ENCODE measurements at places on chromosomes 12 and 14.
A peak's percentile ranks its signal among the peaks of the same experiment; 100 is the strongest.

- peak; percentile 18 for DNase-seq
These were observed 71.1 kb downstream of the PTCSC3 start for GRCh38 chr14:36105401-36105800.

- no peak for DNase-seq
These were observed 50.3 kb downstream of the MON2 start for GRCh38 chr12:62516927-62517326.

- DNase-seq: no peak
These were observed 21.0 kb upstream of the DCN start for GRCh38 chr12:91203610-91204009.

- DNase-seq: no peak
These were observed 4.8 kb downstream of the SLC41A2 start for GRCh38 chr12:104953323-104953722.

DNA sequence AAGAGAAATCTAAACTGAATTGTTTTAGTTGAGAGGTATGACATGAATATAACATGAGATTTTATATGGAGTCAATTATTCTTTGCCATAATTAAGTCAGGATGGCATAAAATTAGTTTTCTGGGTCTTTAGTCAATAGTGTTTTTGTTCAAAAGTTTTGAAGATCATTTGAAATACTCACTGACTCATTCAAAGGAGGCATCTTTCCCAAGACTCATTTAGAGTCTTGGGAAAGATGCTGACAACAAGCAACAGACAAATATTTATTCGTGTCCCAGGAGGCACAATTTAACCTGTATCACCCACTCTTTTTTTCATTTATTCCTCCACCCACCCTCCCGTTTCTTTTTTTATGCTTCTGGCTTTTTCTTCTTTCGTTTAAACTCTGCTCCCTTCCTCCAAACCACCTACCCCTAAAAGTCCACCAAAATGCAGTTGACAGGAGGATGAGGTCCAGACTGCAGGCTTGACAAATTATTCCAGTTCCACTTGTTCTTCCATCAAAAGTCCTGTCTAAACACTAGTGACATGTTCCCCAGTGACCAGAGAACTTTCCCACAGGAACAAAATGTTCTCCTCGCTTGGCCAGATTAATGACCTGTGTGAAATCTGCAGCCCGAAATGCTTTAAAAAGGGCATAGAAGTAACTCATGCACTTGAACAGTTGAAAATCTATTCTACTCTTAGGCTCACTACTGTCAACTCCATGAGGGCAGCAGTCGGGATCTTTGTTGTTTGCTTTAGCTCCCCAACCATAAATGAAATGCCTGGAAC, 43.3 kb upstream of the CSRP2 start:
- DNase-seq: no peak

GRCh38 chr12:67991158-67991557, 1.9 kb downstream of the IFNG-AS1 start:
- DNase-seq: no peak

GRCh38 chr12:51115533-51115932, 32.1 kb upstream of the CSRNP2 start:
- no peak for DNase-seq

GRCh38 chr14:105541218-105541875, 15.0 kb downstream of the TMEM121 start:
- no peak for DNase-seq

DNA sequence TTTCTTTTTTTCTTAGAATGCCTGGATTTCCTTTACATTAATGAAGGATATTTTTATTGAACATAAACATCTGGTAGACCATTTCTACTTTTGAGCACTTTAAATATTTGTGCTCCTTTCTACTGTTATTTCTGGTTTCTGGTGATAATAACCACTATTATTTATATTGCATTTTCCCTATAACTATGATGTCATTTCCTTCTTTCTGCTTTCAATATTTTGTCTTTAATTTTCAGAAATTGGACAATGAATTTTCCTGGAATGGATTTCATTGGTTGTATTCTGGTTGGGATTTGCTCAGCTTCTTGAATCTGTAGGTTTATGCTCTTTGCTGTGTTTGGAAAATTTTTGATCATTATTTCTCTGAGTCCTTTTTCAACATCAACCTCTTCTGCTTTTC, 5.2 kb upstream of the PRH1 start:
- no peak for DNase-seq

DNA sequence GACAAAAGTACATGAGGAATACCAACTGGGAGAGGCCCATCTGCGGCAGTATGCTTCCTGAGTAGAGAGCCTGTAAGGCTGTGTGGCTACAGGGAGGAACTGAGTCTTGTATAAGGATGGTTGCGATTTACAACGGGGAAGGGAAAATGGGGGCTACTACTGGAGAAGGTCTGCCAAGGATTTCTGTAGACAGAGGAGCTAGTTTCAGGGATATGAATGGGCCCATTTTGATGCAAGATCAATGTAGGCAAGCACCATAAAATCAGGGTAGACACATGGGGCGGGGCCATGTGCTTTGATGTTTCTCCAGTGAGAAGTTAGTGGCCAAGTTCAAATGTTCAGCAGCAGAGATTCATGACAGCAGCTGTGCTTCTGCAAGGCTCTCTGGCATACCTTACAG, 149.4 kb downstream of the GPR65 start:
- DNase-seq: no peak

DNA sequence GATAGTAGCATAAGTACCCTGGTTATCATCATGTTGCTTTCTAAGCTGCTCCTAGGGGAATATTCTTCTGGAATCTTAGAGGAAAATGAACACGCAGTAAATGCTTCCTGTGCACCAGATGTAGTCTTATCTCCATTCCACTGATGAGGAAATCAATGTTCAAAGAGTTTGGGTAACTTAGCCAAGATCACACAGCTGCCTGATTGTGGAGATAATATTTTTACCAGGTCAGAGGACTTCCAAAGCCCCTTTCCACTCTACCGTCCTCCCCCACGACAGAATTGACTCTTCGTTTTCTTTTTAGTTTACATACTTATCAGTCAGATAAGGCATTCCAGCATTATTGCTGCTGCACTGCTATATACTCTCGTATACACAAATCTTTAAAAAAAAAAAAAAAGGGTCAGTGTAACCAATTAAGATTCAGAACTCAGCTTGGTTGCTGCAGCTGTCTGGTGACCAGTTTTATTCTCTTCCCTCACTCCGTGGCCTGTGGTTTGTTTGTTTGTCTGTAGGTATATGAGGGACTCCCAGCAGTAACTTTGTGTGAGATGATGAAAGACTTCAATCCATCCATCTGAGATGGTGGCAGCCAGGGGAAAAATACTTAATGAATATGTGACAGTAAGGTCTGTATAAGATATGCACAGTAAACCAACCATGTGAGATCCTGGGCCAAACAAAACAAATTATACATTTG, 110.5 kb downstream of the TGFB3 start:
- no peak for DNase-seq

DNA sequence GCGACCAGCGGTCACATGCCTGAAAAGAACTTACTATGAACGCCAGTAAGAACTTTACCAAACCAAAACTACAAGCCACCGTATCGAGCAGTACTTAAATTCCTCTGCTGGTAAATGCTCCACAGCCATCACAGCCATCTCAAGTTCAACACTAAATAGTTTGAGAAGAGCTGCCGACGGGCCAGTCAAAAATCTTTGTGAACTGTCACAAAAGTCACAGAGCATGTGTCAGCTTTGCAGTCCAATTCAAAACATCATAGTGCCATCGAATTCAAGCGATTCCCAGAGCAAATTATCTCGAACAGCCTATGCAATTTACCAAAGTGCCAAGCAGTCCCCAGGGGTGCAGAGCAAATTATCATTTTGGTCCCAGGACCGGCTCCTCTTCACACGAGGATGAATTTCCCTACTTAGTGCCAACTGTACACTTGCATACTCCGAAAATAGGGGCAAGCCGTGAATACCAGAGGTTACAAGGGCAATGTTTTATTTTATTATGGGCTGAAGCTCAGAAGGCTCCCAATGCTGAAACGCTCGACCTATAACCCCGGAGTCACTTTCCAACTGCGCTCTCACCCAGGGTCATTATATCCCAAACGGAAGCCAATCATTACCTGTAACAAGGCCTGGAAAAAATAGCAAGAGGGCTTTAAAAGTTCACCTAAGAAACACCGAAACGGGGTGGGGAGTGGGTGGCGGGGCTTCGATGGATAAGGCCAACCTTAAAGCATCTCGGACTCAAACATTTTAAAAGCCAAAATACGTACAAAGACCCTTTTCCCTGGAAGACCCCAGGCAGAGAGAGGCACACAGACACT, 1.1 kb downstream of the LRP6 start:
- DNase-seq: peak; percentile 30

DNA sequence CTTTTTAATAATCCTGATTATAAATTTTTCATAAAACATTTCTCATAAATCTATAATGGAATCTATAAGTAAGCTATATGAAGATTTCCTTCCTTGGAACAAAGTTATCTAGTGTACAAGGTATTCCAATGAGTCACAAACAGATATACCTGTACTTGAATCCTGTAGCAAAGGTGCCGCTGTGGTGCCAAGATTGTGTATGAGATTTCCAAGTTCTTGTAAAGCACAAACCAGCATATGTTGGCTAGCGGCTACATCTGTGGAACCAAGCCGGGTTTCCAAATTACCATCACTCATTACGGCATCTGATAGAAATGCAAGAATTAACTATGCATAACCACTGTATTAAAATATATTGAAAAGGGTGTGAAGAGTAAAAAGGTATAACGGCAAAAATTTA, 34.1 kb downstream of the HEATR5A start:
- DNase-seq: no peak

GRCh38 chr12:24902511-24903328, 46.2 kb downstream of the BCAT1 start:
- no peak for DNase-seq

- no peak for DNase-seq
These were observed 2.0 kb downstream of the RAP1B start for GRCh38 chr12:68612697-68613096.

- no peak for DNase-seq
These were observed 82.2 kb downstream of the MOK start for GRCh38 chr14:102222751-102223150.

GRCh38 chr12:51419425-51420193, 5.0 kb upstream of the SLC4A8 start:
- DNase-seq: peak; percentile 31

- no peak for DNase-seq
These were observed 2.6 kb upstream of the DDX47 start for GRCh38 chr12:12810553-12811021.

- DNase-seq: no peak
These were observed 15.4 kb downstream of the PDE1B start for GRCh38 chr12:54564768-54565167.

DNA sequence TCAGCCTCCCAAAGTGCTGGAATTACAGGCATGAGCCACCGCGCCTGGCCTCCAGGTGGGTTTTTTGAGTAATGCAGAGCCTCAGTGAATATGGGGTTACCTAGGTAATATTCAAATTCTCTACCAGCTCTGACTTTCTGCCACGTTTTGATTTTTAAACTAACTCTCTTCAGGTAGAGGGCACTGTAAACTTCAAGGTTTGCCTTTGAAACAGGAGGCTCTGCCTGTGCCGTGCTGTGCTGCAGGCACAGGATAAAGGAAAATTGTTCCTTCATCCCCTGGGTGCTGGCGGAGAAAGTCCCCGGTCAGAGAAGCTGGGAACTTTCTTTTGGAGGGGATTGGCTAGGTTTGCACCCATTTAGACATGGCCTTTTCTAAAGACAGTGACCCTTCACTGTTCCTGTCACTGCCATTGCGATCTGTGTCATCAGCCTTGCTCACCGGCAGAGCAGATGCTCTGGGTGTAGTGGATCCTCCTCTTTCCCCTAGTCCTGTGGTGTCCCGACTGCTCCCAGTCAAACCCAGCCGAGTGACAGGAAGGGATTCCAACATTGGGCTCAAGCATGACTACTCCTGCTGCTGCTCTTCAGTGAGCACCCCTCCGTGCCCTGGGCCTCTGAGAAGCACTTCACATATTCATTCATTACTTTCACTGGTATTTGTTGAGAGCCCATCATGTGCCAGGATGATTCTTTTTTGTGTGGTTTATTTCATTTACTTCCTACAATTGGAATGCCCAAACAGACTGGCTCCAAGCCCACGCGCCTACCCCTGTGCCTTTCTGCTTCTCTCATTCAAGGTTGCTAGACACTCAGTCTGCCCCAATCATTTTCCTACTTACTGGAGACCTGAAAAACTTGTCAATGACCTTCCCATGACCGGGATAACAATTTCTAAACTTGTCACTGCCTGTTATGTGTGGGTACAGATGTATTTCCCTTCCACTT, 103.6 kb downstream of the TMEM30B start:
- DNase-seq: peak; percentile 71

- DNase-seq: no peak
These were observed 37.0 kb upstream of the PNMA1 start for GRCh38 chr14:73751157-73751691.

DNA sequence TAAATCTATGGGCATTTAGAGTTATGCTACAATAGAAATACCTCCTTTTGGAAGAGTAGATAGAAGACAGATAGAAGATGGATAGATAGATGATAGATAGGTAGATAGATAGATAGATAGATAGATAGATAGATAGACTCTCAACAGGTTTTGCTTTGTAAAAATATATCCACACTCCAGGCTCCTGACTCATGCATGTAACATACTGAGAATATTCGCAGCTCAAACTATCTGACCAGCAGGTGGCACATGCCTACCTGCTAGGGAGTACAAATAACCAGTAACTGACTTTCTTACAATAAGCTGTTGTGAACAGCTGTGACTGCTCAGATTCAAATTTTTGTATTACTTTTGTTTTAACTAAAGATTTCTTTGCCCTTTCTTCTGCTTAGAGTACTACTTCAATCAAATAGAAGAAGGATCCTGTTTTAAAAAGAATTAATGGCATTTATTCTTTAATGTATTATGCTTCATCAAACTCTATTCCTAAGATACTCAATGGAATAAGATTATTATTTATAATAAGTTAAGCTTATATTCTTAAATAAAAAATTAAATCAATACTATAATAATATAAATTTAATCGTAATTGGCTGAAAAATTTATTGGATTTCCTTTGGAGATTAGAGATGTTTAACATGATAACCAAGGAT, 15.8 kb upstream of the CPNE8 start:
- DNase-seq: peak; percentile 79

GRCh38 chr12:84772281-84772680, 140.3 kb downstream of the SLC6A15 start:
- DNase-seq: peak; percentile 38

DNA sequence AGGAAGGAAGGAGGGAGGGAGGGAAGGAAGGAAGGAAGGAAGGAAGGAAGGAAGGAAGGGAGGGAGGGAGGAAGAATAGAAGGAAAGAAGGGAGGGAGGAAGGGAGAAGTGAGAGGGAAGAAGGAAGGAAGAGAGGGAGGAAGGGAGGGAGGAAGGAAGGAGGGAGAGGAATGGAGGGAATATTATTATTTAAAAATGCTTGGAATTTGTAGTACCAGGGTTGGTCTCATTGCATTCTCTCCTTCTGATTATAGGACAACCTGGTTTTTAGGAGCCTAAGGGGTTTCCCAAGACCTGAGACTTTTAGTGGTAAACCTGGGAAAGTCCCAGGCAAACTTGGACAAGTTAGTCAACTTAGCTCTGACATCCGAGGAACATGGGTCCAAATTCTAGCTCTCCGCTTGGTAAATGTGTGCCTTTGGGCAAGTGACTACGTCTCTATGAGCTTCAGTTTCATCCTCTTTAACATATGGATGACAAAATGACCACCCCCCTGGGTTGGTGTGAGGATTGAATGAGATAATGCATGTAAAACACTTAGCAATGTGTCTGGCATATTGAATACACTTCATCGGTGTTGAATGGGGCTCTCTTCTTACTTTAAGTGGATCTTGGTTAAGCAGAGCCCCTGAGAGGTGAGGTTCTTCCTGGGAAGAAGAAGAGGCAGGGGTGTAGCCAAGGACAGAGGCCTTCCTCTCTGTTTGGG, 690.7 kb upstream of the TBX3 start:
- DNase-seq: no peak

Data from HT1080 (cell line).